Stomach (tissue), 19 donors: ENCODE measurements at places on chromosomes 13 and 19. TPM values are rescaled to one million over a fixed set of nuclear protein-coding genes. Genes with fewer than 3 reads are reported as not detected.
A peak's percentile ranks its signal among the peaks of the same experiment; 100 is the strongest.

The BLOC1S3 gene
- total RNA-seq: 18.7 TPM

The PSG5 gene
- not detected for total RNA-seq

DNA sequence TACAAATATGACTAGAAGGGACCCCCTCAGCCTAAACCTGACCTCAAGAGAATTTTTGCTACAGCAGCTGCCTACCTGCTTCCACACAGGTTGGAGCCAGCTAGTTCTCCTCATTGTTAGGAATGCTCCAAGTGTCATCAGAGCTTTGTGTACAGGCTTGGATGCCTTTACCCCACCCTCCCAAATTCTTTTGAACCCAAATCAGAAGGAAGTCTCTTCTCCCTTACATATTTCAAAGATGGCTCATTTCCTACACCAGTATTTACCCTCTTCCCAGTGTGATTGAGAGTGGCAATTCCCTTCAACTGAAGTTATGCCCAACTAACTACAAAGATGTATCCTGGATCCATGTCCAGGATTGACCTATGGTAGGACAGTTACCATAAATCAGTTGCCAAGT, 323.2 kb downstream of the OXGR1 start:
- no peak for DNase-seq

DNA sequence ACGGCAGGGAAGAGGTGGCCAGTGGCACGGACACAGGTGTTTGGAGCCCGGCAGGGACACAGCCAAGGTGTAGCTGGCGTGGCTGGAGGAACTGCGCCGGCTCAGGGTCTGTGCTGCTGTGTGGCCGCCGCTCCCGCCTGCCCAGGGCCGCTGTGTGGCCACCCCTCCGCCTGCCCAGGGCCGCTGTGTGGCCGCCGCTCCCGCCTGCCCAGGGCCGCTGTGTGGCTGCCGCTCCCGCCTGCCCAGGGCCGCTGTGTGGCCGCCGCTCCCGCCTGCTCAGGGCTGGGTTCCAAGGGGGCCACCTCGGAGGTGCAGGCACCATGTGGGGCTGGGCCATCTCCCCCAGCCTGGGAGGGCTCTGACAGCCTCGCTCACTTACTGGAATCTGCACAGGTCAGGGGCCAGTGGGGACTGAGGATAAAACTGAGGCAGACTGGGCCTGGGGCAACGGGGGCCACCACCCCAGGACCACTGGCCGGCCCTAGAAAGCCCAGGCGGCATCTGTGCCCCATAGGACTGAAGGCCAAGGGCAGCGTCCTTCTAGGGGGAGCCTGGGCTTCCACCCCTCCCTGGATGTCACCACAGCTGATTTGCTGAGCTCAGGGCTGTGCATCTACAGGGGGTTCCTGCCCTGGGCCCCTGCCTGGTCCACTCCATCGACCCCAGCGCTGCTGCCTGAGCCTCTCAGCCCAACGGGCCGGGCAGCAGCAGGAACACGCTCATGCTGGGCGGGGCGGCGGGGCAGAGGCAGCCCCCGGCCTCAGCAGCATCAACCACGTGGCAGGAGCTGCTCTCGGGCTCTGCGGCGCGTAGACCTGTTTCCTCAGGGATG, 21.5 kb downstream of the C13orf46 start:
- no peak for DNase-seq

The ZNF649 gene
- total RNA-seq: 5.8 TPM

The NXNL1 gene
- total RNA-seq: not detected

The NRTN gene
- not detected for total RNA-seq

DNA sequence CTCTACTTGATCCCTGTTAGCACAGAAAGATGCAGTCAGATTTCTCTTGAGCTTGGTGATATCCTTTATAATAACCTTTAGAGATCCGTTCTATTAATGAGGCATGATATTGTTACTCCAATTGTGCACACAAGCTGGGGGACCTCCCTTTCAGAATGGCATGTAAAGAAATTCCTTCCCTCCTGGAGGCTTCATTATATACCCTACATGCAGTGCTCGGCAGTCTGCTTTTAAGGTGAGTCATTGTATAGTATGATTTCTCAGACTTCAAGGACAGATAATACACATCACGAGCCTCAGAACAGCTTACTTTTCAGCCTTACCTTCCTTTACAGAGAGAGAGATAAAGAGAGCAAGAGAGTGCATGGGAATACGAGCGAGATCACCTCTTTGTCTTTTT, 261.3 kb downstream of the ATP8A2 start:
- no peak for DNase-seq

DNA sequence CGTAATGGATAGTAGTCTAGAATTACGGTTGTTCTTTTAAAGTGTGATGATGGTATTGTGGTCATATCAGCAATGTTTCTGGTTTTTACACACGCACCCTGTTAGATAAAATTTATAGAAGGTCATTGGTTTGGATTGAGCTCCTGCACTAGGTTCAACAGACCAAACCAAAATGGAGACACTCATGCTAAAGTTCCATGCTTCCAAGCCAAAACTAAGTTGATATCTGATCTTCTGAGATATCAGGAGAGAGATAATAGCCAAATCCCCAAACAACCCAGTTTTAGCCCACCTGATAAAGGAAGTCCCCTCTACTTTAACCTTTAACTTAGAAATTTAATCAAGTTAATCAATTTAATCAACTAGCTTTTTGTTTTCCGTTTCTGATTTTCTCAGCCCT, 1.2 kb downstream of the NOSIP start:
- no peak for DNase-seq

DNA sequence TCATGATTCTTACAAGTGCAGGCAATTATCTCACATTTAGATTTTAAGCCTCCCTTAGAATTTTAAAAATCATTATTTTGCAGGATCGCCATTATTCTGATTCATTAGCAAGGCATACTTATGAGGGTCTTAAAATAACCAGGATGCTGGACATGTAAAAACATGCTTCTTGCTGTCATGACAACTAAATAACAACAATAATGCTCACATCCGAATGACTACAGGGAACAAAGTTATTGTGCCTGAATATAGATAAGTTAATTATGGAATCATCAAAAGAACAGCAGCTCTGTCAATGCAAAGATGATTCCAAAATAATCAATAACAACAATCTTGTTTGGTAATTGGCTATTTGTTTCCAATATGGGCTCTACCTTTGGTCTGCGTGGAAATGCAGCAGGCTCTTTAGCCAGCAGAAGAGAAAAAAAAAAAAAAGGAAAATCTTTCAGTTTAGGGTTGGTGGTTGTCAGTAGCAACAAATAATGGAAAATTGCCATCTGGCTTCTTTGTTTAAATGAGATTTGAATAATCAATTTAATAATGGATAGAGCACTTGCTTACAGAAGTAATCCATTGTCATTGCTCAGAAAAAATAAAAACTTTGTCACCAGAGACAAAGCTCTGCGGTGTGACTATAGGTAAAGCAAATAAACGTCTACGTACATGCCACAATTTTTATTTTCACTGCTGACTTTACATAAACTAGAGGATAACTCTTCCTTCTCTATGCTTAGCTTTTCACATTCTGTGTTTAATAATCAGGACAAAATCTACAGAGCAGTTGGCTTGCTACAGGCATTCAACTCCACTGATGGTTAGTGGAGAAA, 468.9 kb upstream of the TSHZ3 start:
- DNase-seq: peak; percentile 16
